Activated effector memory CD4-positive, alpha-beta T cell treated with Interleukin-2 at 50 U/mL for 16 hours (primary cell): ENCODE measurements at places on chromosomes 7 and 10.

DNA sequence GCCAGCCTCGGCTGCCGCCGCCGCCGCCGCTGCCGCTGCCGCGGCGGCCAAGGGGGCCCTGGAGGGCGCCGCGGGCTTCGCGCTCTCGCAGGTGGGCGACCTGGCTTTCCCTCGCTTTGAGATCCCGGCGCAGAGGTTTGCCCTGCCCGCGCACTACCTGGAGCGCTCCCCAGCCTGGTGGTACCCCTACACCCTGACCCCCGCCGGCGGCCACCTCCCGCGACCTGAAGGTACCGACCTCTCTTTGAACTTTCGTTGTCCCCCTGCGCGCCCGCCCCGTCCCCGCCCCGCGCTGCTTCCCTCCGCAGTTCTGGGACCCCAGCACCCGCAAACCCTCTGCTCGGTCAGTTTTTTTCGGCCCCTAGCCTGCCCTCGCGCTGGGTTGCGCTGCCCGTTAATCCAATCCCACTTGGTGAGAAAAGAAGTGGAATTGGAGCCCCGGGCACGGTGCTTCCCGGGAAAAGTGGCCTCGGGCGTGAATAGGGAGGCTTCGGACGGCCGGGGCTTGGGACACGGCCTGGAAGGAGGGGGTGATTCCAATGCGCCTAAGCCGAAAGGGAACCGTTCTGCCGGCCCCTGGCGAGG lies 543 bp downstream of the HMX3 start:
- no peak for DNase-seq

- no peak for DNase-seq
Observed at GRCh38 chr10:125661431-125661940, 21.5 kb downstream of the TEX36 start.

DNA sequence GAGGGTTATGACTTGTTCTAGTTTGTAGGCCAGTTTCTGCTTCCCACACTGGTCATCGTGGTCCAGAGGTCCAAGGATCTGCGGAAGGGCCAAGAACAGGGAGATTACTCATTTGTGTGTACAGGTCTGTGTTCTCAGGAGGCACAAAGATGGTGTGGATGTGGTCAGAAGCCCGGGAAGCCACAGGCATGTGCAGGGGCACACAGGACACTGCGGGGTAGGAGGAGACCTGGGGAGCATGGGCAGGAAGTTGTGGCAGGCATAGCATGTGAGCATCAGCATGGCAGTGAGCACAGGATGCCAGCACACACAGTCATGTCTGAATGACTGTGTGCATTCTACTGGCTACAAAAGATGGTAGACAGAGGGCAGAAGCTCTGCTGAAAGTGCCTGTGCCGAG lies 445.8 kb downstream of the PLXNA4 start:
- DNase-seq: no peak

DNA sequence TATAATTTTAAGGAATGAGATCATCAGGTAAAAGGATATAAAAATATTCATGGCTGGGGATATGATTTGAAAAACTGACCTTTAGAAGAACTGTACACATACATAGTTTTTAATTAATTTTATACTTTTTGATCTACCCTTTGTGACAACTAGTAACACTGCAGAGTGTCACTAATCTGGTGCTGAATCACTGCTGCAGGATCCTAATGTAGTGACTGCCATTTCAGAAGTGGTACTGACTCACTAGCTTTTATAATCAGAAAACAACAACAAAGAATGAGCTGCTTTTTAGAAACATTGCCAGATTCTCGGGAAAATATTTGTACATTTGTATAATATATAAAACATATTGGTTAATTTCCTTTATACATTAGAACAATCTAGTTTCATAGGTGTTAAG lies 110.4 kb downstream of the HIPK2 start:
- no peak for DNase-seq

- DNase-seq: no peak
Observed at GRCh38 chr10:69644658-69645295, 14.7 kb downstream of the FAM241B start.

DNA sequence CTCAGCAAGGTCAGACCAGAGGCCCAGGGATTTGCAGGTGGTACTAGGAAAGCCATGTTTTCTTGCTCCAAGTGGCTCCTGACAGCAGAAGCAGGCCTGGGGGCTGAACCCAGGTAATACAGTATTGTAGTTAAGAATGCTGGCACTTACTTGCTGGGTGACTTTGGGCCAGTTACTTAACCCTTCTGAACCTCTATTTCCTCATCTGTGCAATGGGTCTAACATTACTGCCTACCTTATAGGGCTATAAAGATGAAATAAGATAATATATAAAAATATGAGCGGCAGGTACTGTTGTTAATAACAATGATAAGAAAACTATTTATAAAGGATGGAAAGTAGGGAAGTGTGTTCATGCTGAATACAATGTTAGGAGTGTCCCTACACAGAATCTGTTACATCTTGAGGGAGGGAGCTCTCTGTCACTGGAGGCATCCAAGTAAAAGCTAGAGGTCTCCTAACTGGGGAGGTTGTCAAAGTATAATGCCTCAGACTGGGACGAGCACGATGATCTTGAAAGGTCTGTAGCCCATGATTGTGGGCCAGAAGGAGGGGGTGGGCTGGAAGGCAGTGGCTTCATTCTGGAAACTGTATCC lies 26.9 kb downstream of the ADAMTS14 start:
- DNase-seq: no peak

- no peak for DNase-seq
Observed at GRCh38 chr10:33489501-33490176, 155.2 kb upstream of the NRP1 start.

DNA sequence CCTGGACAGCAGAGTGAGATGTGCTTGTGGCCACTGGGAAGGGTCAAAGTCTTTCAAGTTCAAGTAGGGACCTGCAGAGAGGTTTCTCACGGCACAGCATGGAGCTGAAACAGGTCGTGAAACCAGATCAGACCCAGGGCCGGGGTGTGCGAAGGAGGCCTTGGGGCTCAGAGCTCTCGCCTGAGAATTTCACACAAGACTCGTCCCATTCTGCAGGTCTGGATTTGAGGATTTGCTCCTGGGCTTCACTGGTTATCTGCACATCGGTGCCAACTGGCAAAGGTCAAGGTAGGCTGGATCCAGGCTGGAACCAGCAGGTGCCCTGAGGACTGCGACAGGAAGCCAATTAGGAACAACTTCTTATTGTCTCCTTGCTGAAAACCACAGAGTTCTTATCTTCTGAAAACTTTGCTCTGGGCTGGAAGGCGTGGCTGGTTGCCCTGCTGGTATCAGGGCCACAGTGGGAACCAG lies 24.0 kb upstream of the GTF2I start:
- DNase-seq: no peak

- DNase-seq: no peak
Observed at GRCh38 chr10:52082307-52082706, 231.8 kb upstream of the DKK1 start.

DNA sequence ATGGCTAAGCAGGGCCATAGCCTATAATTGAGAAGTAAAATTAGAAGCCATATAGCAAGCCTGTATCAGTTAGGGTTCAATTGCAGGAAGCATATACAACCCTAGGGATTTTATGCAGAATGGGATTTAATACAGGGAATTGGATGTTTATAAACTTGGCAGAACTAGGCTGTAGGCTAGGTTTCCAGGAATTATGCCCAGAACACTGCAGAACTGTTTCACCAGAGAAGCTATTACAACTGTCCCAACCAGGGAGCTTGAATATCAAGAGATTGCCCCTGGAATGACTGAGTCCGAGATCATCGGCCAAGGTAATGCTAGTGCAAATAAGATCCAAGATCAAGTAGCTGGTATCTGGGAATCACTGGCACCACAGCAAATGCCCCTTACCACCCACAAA lies 64.0 kb downstream of the PRR15 start:
- no peak for DNase-seq

- no peak for DNase-seq
Observed at GRCh38 chr10:55144001-55144400, 343.0 kb upstream of the PCDH15 start.

- DNase-seq: no peak
Observed at GRCh38 chr10:340646-341045, 205.4 kb downstream of the ZMYND11 start.

DNA sequence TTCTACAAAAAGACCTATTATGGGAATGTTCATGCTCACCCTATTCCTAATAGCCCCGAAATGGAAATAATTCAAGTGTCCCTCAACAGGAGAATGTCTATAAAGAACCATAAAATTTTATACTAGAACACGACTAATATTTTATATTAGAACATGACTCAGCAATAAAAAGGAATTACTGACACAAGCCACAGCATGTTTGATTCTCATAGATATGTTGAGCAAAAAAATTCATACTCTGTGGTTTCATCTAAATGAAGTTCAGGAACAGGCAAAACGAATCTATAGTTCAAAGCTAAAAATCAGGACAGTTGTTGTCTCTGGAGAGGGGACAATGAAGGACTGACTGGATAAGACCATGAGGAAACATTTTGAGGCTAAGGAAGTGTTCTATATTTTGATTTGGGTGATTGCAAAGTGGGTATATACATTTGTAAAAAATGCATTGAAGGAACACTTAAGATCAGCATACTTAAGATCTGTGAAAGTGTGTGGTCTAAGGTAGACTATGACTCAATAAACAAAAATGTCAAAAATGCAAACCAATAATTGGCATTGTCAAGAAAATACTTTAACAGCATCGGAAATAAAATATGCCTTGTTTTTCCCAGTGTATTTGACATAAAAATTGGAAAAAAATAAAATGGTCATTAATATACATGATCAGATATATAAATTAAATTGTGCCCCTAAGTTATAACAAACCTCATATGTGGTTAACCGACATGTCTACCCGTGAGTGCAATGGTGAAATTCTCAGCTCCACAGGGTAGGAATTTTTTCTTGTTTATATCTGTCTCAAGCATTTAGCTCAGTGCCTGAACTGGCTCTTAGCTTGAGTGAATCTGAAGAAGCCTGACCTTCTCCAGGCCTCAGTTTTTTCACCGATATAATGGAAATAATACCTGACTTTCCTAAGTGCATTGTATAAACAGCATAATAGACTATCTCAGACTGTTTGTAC lies 124.9 kb upstream of the CTTNBP2 start:
- no peak for DNase-seq

DNA sequence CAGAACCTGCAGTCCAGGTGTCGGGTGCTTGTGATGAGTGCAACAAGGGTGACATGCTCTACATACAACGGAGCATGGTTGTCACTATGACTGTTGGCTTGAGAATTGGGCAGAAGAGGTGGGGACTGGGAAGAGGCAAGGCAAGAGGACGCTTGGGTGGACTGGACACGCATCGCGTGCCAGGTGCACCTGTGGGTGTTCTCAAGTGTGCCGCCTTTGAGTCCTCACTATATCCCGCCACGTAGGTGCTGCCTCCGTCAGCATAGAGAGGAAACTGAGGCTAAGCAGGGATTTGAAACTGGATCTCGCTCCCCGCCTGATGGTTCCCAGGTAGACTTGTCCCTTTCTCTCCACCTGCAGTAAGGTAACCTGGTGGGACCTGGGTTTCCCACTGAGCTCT lies 27.2 kb downstream of the CDH23 start:
- DNase-seq: no peak

DNA sequence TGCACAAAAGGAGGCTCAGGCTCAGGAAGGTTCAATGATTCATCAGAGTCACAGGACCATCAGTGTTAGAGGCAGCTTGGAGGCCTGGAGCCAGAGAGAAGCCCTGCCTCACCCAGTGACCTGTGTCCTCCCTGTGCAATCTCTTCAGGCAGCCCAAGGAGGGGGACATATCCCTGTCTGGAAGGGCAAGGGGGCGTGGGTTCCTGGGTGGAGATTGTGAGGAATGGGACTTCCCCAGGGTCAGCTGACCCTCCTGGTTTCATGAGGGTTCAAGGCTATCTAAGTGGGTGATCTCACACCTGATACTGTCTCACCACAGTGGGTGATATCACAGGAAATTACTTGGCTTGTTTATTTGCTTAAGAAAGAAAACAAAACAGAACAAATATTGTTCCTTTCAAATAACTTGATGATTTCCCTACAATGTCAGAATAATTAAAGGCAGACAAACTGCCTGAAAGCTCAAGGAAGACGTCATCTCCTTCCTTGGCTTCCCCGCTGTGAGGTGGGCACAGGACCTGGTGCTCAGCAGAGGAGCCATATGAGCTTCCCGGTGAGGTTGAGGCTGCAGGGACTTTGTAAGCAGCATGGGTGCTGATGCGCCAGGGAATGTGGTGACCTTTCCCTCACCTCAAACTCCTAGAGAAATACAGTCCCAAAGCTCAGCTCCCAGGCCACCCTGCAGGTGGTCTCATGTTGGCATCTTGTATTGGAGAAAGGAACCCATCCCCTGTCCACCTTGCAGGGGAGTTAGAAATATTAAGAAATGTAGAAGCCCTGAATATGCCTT lies 763.2 kb downstream of the GRID1 start:
- DNase-seq: no peak

DNA sequence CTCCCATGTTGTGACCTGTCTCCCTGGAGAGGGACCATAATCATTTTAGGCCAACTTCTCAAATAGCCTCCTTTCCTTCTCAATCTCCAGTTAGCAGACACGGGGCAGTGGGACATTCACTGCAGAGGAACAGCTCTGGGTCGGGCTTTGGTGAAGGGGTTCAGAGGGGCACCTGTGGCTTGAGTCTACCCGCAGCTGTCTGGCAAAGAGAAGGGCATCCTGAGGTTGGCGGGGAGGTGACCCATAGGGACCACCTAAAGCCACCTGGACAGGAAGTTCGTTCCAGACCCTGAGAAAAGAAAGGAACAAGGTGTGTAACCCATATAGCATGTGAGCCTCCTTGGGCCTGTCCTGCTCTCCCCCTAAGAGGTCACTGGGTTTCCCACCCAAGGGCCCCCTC lies 155.0 kb downstream of the OAT start:
- no peak for DNase-seq

GRCh38 chr10:106310596-106310995 lies 853.9 kb downstream of the SORCS1 start:
- DNase-seq: no peak
